ENCODE measurements at places on chromosomes 6 and 20. TPM values are rescaled to one million over a fixed set of nuclear protein-coding genes. Genes with fewer than 3 reads are reported as not detected.

- DNase-seq, result no peak
Observed at GRCh38 chr6:47759364-47759763, 22.5 kb upstream of the OPN5 start.

- peak; percentile 57 for DNase-seq
Observed at GRCh38 chr6:21885532-21886114, 292.1 kb downstream of the SOX4 start.

DNA sequence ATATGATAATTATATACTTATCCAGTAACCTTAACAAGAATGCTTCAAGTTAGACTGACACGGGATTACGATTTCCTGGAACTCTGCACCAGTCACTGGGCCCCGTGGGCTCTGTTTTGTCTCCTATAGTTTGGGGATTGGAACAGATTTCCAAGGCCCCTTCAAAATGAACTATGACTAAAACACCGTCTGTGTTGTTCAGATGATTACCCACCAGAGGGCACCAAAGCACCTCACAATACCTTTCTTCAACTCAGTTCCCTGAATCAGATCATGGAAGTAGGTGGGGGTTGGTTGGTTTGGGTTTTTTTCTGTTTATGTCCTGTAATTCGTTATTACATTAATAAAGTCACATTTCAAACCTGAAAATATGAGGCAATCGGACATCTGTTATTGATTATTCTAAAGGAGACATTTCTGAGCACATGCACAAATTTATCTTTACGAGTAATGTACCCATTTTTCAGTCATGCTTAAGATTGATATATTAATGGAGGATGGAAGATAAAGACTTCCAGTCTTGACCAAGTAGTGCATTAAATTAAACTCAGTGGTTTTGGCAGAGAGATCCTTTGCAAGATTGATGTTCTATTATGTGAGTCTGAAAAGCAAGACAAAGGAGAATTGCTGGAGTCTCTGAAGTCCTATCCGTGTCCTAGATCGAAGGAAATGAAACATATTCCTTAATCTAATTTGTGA, 112.0 kb upstream of the COL21A1 start:
- peak; percentile 58 for DNase-seq

GRCh38 chr6:152472325-152472724, 164.8 kb downstream of the SYNE1 start:
- DNase-seq, result no peak

DNA sequence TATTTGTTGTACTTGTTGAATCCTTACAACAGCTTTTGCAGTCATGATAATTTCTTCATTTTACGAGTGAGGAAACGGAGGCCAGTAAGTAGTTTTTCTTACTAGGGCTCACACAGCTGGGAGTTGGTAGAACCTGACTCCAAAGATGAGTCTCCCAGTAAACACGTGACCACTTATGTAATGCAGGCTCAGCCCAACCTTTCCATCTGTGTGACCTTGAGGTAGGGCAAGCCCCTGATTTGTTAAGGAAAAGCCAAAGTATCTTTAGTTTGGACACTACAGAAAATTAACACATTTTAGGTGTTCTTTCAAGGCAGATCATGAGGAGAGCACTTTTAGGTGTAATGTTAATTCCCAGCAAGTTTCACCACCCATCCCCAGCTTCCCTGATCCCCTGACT, 111.3 kb downstream of the LRRC1 start:
- DNase-seq, result no peak

The DPPA5 gene
- polyA plus RNA-seq, result not detected

DNA sequence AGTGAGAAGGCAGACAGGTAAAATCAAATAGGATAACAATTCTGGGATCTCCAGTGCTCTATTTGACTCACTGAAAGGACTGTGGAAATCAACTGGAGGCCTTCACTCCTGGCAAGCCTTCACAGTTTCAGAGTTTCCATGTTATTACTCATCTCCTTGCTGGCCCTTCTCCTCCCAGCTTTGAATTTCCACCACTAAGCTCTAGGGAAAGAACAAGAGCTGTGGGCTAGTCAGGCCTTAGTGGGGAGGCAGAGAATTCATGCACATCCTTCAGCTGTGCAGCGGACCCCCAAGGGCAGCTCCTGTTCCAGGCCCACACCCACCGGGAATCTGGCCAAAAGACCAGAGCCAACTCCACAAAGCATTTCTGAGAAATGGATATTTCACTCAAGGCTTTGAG, 26.0 kb downstream of the MYLIP start:
- DNase-seq, result peak; percentile 24

GRCh38 chr6:145051661-145052060, 683.7 kb downstream of the EPM2A start:
- DNase-seq, result no peak

DNA sequence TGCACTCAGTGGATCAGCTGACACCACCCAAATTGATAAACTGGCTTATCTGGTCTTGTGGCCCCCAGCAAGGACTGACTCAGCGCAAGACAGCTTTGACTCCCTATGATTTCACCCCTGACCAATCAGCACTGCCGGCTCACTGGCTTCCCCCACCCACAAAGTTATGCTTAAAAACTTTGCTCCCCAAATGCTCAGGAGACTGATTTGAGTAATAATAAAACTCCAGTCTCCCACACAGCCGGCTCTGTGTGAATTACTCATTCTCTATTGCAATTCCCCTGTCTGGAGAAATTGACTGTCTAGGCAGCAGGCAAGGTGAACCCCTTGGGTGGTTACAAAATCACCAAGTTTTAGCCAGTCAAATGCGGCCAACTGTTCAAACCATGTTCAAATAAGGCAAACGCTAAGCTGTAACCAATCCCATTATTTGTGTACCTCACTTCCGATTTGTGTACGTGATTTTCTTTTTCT, 32.5 kb downstream of the SLC22A2 start:
- no peak for DNase-seq

DNA sequence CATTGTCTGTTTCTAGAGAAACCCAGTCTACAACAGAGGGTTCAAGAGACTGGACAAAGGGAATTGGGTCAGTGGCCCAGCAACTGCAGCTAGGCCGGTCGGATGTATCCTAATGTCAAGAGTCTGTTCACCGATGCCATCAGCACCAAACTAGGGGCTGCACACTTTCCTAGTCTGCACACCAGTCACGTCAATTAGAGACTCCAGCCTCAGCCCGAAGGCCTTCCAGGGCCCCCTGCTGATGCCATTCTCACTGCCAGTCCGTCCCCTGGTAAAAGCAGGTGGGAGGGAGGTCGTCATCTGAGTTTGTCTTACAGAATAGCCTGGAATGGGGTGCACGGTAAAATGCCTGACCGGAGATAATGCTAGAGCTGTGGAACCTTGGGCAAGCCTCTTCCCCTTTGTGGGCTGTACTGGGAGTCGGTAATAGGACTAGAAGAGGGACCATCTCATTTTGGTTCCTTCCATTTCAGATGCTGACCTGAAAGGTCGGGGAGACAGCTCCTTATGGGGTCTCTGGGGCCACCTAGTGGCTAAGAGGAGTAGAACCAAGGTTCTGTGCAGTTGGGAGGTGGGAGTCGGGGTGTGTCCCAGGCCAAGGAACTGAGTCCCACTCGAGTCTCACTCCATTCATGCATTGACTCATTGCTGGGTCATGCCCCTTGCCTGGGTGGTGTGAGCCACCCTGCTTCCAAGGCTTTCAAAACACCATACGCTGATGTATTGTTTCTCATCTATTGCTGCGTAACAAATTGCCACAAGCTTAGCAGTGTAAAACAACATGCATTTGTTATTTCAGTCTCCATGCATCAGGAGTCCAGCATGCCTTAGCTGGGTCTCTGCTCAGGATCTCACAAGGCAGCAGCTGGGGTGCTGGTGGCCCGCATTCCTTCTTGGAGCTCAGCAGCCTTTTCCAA, 5.1 kb downstream of the SOX12 start:
- no peak for DNase-seq

DNA sequence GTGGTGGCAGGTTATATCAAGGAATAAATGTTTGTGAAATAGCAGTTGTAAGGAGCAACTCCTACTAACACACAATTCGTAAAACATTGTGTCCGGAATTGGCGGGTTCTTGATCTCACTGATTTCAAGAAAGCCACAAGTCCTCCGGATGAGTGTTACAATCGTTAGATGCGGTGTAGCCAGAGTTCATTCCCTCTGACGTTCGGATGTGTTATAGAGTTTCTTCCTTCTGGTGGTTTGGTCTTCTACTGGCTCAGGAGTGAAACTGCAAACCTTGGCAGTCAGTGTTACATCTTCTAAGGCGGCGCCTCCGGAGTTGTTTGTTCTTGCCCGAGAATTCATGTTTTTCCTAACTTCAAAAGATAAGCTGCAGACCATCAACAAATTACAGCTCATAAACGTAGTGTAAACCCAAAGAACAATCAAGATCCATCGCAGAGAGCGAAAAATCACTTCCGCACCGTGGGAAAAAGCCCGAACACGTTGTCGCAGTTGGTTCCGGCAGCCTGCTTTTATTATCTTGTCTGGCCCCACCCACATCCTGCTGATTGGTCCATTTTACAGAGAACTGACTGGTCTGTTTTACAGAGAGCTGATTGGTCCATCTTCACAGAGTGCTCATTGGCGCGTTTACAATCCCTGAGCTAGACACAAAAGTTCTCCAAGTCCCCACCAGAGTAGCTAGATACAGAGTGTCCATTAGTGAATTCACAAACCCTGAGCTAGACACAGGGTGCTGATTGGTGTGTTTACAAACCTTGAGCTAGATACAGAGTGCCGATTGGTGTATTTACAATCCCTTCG, 58.2 kb downstream of the TRIM27 start:
- DNase-seq, result no peak

The CASS4 gene
- polyA plus RNA-seq, result 36.8 TPM

The TGM3 gene
- polyA plus RNA-seq, result not detected

GRCh38 chr6:30149234-30149633, 11.8 kb downstream of the TRIM10 start:
- no peak for DNase-seq

The E2F3 gene
- 10.4 TPM for polyA plus RNA-seq

DNA sequence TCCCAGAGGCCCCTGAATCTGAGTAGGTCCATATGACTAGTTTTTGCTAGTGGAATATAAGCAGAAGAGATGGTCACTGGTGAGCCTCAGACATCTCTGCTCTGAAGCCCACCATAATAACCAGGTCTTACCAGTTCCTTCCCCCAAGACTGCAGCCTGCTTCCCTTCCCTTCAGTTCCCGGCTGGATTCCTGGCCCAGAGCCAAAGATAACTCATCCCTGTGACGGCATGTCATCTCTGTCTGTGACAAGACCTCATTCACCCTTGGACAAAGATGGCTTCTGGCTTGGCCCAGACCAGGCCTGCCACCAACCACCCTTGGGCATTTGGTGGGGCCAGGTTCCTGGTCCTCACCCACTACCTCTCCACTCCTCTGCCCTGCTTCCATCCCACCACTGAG, 145.5 kb upstream of the TOP1 start:
- no peak for DNase-seq

The ROS1 gene
- not detected for polyA plus RNA-seq

The CDH22 gene
- not detected for polyA plus RNA-seq

The UBD gene
- polyA plus RNA-seq, result not detected

- DNase-seq, result no peak
Observed at GRCh38 chr6:97468981-97469380, 186.0 kb upstream of the MMS22L start.

DNA sequence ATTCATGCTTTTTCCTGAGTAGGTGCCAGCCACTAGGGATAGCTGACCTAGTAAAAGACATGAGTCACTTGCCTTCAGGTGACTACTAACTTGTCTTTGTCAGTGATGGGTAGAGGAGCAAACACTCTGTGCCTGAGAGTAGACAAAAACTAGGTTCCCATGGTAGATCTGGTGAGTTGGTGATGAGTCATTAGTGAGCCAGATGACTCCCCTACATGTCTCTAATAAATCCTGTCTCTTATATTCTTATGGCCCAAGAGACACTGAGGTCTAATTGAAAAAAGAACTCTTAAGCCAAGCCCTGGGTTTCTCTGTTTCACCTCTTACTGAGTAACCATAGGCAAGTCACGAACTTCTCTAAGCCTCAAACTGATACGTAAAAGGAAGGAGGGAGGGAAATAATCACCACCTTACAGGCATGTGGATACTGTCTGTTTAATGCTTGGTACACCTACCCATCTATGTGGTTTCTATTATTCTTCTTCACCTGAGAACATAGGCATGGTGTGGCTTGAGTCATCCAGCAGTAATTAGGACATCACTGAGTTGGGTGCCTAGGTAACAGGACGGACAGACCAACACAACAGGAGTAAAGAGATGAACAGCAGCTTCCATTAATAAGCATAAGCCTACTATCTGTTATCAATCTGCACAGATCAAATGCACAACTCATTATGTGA, 20.3 kb downstream of the TTPAL start:
- DNase-seq, result peak; percentile 88

GRCh38 chr20:51700809-51701285, 67.3 kb downstream of the ATP9A start:
- DNase-seq, result no peak

The LPA gene
- not detected for polyA plus RNA-seq

DNA sequence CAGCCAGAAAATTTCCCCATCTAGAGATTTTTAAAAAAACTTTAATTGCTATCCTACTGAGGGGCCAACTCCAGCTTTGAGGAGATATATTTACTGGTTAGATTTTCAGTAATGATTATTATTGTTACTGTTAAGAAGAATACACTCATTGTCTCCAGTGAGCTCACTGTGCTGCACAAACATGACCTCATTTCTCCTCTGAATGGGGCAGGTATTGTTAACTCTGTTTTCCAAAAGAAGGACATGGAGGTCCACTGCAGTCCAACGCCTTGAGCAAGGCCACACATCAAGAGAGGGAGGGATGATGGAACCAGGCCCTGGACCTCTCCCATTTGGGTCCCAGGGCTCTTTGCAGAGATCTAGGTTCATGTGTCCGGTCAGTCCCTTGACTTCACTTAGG, 13.9 kb upstream of the SCUBE3 start:
- DNase-seq, result no peak

DNA sequence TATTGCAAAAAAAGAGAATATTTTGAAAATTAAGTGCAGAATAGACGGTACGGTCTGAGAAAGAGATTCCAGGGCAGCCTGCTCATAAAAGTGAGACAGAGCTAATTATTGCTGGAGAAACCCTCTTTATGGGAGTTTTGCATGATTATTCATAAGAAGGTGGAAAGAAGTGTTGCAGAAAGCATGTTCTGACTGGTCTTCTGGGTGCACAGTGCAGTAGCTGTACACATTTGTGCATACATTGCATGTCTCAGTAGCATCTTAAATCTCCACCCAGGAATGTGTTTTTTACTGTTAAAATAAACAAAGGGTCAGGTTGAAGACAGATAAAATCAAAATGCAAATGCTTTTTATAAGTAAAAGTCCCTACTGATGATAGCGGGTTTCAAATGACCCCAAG, 1813.6 kb upstream of the DEFB115 start:
- no peak for DNase-seq

The OXT gene
- polyA plus RNA-seq, result not detected

DNA sequence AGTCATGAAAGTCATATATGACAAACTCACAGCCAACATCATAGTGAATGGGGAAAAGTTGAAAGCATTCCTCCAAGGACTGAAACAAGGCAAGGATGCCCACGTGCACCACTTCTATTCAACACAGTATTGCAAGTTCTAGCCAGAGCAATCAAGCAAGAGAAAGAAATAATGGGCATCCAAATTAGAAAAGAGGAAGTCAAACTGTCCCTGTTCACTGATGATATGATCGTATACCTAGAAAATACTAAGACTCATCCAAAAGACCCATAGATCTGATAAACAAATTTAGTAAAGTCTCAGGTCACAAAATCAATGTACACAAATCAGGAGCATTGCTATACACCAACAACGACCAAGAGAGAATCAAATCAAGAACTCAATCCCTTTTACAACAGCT, 41.2 kb downstream of the RPP21 start:
- DNase-seq, result no peak

The CAGE1 gene
- not detected for polyA plus RNA-seq

The ZNF311 gene
- polyA plus RNA-seq, result 0.63 TPM

The PAK5 gene
- not detected for polyA plus RNA-seq

The SIRPD gene
- not detected for polyA plus RNA-seq

The ASIP gene
- polyA plus RNA-seq, result not detected

GRCh38 chr6:64987066-64987465, 720.0 kb downstream of the EYS start:
- no peak for DNase-seq

The OR2J3 gene
- polyA plus RNA-seq, result not detected

Measured in AG04450 (cell line).